NCI-H524 treated with DMSO at 0.1 percent for 48 hours (cell line): ENCODE measurements at places on chromosomes 6 and 20.
A peak's percentile ranks its signal among the peaks of the same experiment; 100 is the strongest.

DNA sequence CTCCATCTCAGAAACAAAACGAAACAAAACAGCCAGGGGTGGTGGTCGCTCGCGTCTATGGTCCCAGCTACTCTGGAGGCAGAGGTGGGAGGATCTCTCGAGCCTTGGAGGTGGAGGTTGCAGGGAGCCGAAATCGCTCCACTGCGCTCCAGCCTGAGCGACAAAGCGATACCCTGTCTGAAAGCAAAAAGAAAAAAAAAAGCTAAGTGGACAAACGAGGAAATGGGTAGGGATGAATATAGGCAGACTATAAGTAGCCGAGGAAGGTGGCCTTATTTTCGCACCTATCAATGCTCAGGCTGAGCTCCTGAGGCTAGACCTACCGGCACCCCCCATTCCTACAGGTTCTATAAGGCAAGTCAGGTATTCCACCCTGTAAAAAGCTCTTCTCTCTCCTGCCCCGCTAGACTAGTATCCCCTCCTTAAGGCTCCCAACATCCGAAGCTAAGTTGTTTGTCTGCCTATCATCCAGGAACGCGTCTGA lies 650 bp upstream of the CASP8AP2 start:
- no peak for DNase-seq

DNA sequence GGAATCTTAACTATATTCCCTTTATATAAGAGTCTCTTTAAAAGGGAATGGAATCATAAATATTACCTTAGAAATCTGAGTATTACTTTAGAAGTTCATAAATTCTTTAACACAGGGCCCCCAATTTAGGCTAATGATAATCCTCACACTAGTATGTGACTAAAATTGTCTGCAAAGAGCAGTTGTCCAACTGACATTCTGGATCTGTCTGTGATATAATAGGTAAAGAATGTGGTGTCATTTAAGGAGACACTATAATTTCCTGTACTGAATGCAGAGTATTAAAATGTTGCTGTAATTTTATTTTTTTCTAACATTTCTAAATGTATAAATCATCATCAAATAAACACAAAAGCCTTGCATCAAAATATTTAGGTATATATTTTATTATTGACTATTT lies 128.5 kb upstream of the DST start:
- no peak for DNase-seq

DNA sequence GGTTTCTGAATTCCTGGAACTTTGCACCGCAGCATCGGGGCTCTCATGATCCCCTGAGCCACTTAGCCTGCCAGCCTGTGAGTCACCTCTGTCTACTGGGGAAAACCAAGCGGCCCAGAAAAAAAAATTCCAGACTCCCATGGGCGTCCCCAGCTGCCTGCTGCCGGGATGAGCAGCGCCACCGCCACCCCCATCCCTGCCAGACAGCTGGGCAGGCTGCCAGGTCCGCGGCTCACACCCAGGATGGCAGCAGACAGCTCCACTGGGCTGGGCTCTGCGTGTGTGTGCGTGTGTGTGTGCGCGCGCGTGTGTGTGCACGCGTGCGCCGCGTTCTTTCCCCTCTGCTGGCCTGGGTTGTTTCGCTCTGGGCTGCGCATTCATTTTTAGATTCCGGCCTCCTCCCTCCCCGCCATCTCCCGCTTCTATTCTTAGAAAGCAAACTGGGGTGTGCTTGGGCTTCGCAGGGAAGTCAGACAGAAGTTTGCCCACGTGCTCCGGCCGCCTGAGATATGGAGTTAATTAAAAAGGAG lies 38.9 kb upstream of the PMEPA1 start:
- peak; percentile 72 for DNase-seq

DNA sequence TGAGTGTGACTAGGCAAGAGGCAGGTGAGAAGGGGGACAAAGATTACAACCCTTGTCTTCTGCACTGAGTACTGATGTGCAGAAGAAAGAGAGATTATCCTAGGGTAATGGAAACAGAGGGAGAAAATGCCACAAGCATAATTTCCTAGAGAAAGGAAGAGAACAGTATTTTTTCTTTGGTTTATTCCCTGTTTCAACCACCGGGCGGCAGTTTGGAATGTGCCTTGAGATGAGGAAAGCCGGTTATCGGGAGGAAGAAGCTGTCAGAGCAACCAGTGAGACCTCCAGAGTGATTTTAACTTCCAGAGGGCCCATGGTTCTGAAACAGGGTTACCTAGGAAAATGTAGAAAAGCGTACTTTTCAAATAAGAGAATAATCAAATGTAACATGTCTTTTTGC lies 121.4 kb downstream of the REV3L start:
- DNase-seq = no peak

DNA sequence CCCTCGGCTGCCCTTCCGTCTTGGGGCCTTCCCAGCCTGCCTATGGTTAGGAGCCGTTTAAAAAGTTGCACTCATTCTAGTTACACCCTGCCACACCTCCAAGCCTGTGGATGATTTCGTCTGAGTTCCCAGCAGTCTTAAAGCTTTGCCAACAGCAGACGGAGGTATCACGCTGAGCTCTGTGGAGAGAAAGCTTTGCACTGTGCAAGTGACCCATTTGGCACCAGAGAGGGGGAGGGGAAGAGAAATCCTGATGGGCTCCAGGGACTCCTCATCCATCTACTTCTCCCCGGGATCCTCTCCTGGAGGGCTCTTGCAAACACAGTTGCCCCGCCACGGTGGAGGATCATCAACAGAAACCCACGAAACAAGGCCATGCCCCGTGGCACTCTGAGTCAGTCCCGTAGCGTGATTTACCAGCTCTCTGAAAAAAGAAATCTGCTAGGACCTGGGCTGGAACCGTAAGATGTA lies 98.8 kb upstream of the CITED2 start:
- DNase-seq = no peak

- no peak for DNase-seq
These were observed 19.4 kb upstream of the EIF2S2 start for GRCh38 chr20:34131491-34131890.
